Type B pancreatic cell (in vitro differentiated cells): ENCODE measurements at places on chromosomes 12 and 14. TPM values are rescaled to one million over a fixed set of nuclear protein-coding genes. Genes with fewer than 3 reads are reported as not detected.

Gene PAH
- total RNA-seq, result 5.8 and 13.3 TPM in 2 replicates

Gene ARHGEF40
- 10.9 and 65.8 TPM in 2 replicates for total RNA-seq

Gene MAP4K5
- total RNA-seq, result 48.2 and 58.4 TPM in 2 replicates

Gene TMEM119
- total RNA-seq, result 0.33 and 27.2 TPM in 2 replicates

Gene PMCH
- total RNA-seq, result not detected in 2 replicates

Gene COX8C
- total RNA-seq, result not detected in 2 replicates

Gene DNAJC22
- 3.6 and 5.0 TPM in 2 replicates for total RNA-seq

Gene ADGRD1
- 2.6 and 11.0 TPM in 2 replicates for total RNA-seq

Gene APOF
- total RNA-seq, result not detected in 2 replicates

Gene TAS2R9
- not detected in 2 replicates for total RNA-seq

Gene KLHL28
- 14.5 and 16.2 TPM in 2 replicates for total RNA-seq

Gene TESPA1
- total RNA-seq, result not detected in 2 replicates

Gene ABCD2
- 0.12 and 0.34 TPM in 2 replicates for total RNA-seq

Gene TRPV4
- 2.1 and 3.1 TPM in 2 replicates for total RNA-seq

Gene KIF5A
- total RNA-seq, result 1.4 and 4.4 TPM in 2 replicates

Gene LHX5
- total RNA-seq, result 0.12 TPM in 1 of 2 replicates, not detected in the other

Gene RD3L
- total RNA-seq, result not detected in 2 replicates

Gene C1RL
- total RNA-seq, result 32.4 and 58.0 TPM in 2 replicates

Gene TCTN2
- 19.0 and 29.5 TPM in 2 replicates for total RNA-seq

Gene TDP1
- total RNA-seq, result 30.1 and 38.4 TPM in 2 replicates

Gene GPR68
- total RNA-seq, result 0.33 and 0.58 TPM in 2 replicates

Gene TAS2R50
- total RNA-seq, result 0.86 and 1.8 TPM in 2 replicates
